Fibroblast of skin of left quadriceps (primary cell): ENCODE measurements at places on chromosomes 6 and 20.
A peak's percentile ranks its signal among the peaks of the same experiment; 100 is the strongest.

- DNase-seq: no peak
Measured at GRCh38 chr6:834190-834589, 141.3 kb upstream of the EXOC2 start.

DNA sequence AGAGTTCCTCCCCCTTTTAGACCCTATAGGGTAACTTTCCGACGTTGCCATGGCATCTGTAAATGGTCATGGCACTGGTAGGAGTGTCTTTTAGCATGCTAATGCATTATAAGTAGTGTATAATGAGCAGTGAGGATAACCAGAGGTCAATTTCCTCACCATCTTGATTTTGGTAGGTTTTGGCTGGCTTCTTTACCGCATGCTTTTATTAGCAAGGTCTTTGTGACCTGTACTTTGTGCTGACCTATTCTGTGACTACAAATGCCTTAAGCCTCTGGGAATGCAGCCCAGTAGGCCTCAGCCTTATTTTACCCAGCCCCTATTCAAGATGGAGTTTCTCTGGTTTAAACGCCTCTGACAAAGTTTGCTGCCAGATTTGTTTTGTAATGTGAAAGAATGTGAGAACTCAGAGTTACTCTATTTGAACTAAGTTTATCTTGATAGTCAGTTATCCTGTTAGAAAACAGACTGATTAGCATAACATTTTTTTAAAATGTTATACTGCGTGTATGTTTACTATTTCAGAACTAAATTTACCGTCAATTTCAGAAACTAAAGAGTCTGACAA lies 111.3 kb upstream of the PRSS16 start:
- DNase-seq: no peak

DNA sequence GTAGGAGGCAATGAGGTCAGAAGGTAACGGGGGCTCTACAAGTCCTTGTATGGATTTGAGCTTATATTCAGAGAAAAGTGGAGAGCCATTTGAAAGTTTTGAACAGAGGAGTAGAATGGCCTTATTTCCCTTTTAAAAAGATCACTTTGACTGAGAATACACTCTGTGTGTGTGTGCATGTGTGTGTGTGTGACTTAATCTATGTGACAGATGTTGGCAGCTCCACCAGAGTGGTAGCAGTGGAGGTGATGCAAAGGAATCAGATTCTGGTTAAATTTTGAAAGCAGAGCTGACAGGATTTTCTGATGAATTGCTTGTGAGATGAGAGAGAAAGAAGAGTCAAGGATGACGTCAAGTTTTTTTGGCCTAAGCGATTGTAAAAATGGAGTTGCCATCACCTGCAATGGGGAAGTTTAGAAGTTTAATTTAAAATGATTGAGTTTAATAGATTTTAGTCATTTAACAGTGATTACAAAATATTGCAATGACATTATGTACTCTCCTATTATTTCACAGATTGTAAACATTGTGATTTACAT lies 172.2 kb upstream of the HEY2 start:
- no peak for DNase-seq

- no peak for DNase-seq
Measured at GRCh38 chr20:6504826-6505225, 262.7 kb upstream of the BMP2 start.

DNA sequence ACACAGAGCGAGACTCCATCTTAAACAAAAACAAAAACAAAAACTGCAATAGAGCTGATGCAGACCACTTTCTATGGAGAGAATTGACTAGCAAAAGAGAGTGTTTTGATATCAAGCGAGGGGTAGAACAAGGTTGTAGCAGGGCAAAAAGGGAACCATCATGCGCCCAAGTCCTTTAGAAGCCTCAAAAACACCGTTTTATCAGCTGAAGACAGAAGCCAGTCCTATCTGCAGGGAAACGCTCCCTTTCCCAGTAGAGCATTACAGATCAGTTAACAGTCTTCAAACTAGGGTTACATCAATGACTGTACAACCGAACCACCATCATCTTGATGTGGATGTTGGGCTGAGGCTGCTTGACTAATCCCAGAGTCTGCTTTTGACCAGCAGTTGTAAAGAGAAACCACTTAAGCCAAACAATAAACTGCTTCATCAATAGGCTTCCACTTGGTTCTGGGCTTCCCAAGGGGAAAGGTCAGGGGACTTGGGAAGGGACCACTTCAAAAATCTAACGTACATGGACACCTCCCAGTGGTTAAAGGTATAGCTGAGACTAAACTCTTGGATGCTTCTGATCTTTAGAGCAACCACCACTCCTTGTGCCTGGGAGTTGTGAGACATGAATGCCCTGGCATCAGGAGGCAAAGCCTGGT lies 59.6 kb upstream of the SPDEF start:
- no peak for DNase-seq

DNA sequence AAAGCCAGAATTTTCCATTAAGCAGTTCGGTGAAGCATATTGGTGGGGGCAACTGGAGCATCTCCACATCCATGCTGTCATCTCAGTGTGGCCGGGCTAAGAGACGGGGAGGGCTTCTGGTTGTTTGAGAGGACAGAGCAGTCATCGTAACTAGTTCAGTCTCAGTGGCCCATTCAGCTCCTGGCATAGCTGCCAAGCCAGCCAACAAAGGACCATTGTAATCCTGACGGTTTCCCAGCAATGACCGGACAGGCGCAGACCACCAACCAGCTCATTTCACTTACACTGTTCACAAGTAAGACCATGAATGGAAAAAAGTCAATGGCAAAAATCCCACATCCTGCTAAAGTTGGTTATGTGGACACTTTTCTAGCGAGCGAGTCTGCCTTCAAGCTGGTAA lies 14.9 kb upstream of the HDDC2 start:
- no peak for DNase-seq

DNA sequence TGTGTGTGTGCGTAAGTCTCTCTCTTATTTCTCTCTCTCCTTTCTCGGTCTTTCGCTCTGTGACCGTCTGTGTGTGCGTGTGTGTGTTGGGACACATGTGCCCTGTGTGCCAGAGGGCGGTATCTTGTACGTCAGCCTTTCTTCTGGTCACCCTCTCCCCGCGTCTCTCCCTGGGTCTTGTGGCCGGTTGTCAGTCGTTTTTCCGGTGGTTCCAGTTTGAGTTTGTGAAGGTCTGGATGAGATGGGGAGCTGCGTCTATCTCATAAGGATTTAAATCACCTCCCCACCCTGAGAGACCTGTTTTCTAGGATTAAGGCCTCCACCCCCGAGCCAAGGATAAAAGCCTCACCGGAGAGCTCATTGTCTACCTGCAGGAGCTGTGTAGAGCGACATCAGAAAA lies 295.5 kb upstream of the ZNF337 start:
- no peak for DNase-seq

DNA sequence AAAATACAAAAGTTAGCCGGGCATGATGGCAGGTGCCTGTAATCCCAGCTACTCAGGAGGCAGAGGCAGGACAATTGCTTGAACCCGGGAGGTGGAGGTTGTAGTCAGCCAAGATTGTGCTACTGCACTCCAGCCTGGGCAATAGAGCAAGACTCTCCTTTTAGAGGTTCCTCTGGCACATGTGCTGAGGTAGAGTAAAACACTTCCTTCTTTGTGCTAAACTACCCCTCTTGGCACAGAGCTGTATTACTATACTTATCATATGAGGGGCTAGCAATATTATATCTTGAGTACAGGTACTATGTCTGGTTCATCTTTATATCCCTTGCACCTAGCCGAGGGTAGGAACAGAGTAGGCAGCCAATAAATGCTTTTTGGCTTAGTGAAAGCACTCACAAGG lies 40.2 kb upstream of the SAMHD1 start:
- no peak for DNase-seq

GRCh38 chr6:56424064-56424463 lies 176.7 kb upstream of the COL21A1 start:
- DNase-seq: no peak

GRCh38 chr6:111925296-111925695 lies 52.0 kb upstream of the FYN start:
- DNase-seq: peak; percentile 32

GRCh38 chr6:129370268-129370916 lies 339.6 kb downstream of the ARHGAP18 start:
- no peak for DNase-seq

- no peak for DNase-seq
Measured at GRCh38 chr6:41463062-41463930, 82.9 kb upstream of the FOXP4 start.

GRCh38 chr6:127941228-127941627 lies 40.4 kb upstream of the THEMIS start:
- DNase-seq: no peak

GRCh38 chr6:7786214-7786661 lies 60.3 kb downstream of the BMP6 start:
- no peak for DNase-seq

DNA sequence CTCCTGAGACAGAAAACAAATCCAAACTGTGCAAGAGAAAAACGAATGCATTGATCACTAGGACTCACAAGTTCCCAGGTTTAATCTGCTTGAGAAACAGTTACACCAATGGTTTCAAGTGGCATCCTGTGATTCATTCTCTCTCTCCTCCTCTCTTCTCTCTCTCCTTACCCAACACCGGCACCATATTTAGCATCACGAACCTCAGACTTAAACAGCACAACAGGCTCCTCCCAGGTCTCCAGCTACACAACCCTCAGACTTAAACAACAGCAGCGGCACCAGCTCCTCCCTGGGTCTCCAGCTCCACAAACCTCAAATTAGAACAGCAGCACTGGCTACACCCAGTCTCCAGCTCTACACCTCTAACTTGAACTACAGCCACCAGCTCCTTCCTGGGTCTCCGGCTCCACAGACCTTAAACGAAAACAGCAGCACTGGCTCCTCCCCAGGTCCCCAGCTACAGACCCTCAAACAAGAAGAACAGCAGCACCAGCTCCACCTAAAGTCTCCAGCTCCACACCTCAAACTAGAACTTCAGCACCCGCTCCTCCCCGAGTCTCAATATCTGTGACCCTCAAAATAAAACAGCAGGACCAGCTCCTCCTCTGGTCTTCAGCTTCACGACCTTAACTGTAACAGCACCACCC lies 355.9 kb downstream of the PREX1 start:
- no peak for DNase-seq

- no peak for DNase-seq
Measured at GRCh38 chr6:43932259-43933147, 162.5 kb downstream of the VEGFA start.

- no peak for DNase-seq
Measured at GRCh38 chr20:36271639-36272546, 34.2 kb upstream of the DLGAP4 start.

DNA sequence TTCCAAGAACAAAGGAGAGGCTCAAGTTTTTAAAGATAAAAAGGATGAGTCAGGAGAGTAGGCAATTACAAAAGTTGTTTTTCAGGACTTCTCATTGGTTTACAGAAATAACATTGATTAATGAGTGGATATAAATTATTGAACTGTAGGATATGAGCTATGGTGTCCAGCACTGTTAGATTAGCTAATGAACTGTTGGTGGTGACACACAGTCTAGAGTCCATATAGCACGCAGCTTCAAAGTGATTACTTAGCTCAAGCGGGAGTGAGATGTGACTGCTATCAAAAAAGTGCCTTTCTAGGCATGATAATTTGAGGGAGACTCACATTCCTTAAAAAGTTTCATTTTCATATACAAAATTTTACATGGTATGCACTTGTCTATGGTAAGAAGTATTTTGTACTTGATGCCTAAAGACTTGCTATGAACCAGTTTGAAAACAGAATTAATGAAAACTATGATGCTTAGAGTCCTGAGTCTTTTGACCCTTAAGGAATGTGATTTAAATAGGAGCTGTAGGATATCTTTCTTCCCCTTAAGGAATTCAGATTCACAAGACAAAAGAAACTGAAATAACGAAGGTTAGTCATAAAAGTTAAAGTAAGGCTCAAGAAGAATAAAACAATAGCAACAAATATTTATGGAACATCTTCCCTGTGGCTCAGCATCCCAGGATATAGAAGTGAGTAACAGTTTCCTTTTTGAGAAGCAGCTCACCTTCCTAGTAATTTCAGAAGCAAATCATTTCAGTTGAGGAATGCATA lies 22.2 kb upstream of the ADIG start:
- DNase-seq: no peak

DNA sequence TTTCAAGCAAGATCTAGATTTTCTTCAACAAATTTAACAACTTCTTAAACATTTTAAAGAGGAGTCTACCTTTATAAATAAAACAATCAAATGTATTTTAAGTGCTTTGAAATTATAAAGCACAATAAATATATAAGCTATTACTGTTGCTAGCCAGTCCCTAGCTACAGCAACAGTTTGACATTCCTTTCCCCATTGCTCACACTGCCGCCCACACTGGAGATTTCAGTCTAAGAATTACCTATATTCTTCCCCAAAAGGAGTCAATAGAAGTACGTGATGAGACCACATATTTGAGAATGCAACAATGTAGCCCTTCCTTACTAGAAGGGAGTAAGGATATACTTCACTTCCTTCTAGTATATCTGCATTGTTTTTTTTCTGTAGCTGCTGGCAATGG lies 65.3 kb upstream of the RNF146 start:
- DNase-seq: no peak

DNA sequence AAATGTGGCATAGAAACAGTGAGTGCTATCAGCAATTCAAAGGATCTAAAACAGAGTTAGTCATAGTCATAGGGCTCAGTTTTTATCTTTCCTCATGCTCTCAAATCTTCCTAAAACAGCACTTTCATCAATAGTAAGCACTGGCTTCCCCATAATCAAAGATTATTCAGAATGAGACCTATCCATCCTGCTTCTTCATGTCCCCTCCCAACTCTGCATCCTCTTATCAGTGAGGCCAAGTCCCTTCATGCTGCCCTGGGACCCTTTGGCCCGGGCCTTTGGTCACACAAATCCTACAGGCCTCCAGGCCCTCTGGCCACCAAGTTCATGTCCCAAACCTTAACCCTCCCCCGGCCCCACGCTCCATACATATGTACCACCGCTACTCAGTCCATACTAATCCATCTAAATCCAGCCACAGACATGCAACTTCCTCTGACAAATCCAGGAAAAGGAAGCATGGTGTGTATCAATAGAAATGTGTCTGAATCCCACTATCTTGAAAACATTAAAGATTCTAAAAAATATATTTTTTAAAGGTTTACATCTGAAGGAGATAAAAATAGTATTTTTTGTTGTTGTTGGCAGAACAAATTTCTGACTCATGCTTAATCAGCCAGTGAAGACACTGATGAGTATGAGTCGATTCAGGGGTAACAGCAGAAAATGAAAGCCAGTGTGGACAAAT lies 143.5 kb downstream of the PDE7B start:
- DNase-seq: no peak

- no peak for DNase-seq
Measured at GRCh38 chr6:92292067-92292466, 1127.3 kb downstream of the EPHA7 start.

- no peak for DNase-seq
Measured at GRCh38 chr6:9766240-9766915, 648.5 kb downstream of the TFAP2A start.

- no peak for DNase-seq
Measured at GRCh38 chr20:17430125-17430950, 100.8 kb downstream of the BFSP1 start.

GRCh38 chr20:49032455-49032854 lies 13.7 kb upstream of the CSE1L start:
- no peak for DNase-seq

GRCh38 chr20:46093531-46093930 lies 3.8 kb upstream of the NCOA5 start:
- no peak for DNase-seq
